GM03348 (cell line): ENCODE measurements at places on chromosomes 6 and 20.

DNA sequence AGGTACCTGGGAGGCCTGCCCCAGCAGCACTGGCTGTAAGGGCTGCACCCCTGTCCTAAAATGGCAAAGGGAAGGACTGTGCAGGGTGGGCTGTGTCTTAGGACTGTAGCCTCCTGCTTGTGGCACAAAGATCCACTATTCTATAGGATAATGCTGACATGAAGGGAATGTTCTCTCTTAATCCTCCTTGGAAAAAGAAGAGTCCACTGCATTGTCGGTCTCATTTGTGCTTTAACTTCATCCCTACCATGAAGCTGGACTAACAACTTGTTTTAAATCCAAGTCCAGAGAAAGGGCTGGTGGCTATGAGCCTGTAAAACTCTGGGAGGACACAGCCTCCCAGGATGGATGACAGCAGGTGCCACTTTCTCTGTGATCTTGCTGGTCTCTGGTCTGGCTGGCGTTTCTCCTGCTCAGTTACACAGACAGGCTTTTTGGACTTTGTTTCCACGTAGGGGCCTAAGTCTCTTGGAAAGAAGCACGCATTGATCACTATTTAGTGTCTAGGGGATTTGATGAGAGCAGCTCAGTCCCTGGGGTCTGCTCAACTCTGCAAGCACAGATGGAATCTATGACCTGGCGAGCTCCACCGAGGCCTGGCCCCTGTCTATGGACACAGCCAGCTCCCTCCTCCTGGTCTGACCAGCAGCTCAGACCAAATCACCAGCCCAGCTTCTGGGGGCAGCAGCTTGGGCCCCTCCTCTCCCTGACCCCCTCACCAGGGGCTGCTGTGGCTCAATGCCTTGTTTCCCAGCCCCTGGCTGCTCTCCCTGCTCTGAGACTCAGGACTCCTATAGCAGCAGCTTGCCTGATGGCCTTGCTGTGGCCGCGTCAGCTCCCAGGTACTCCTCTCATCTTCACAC is 4.8 kb downstream of the CST3 start:
- DNase-seq: no peak

GRCh38 chr6:142429195-142429594 is 127.4 kb downstream of the ADGRG6 start:
- DNase-seq: no peak

- no peak for DNase-seq
Observed at GRCh38 chr6:130115036-130115435, 96.7 kb downstream of the L3MBTL3 start.

- DNase-seq: peak; percentile 33
Observed at GRCh38 chr20:1209447-1210387, 6.5 kb downstream of the C20orf202 start.

GRCh38 chr20:58102261-58102660 is 126.2 kb downstream of the ANKRD60 start:
- DNase-seq: no peak

GRCh38 chr20:24701027-24701426 is 231.6 kb downstream of the SYNDIG1 start:
- no peak for DNase-seq

DNA sequence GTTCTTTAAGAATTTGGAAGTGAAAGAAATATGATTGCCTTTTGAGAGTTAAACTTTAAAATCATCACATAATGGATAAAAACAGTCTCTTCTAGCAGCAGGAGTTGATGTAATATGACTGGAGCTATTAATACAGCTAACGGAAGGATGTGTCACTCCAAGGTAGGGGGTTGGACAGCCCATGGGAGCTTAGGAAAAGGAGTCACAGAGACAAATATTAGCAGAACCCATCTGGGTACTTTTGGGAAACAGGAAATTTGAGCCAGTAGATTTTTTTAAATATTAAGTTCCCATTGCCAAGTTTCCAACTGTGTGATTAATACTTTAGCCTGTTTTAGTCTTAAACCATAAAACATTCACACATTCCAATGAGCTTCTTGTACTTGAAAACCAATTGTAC is 164.7 kb upstream of the RIMS1 start:
- peak; percentile 35 for DNase-seq

DNA sequence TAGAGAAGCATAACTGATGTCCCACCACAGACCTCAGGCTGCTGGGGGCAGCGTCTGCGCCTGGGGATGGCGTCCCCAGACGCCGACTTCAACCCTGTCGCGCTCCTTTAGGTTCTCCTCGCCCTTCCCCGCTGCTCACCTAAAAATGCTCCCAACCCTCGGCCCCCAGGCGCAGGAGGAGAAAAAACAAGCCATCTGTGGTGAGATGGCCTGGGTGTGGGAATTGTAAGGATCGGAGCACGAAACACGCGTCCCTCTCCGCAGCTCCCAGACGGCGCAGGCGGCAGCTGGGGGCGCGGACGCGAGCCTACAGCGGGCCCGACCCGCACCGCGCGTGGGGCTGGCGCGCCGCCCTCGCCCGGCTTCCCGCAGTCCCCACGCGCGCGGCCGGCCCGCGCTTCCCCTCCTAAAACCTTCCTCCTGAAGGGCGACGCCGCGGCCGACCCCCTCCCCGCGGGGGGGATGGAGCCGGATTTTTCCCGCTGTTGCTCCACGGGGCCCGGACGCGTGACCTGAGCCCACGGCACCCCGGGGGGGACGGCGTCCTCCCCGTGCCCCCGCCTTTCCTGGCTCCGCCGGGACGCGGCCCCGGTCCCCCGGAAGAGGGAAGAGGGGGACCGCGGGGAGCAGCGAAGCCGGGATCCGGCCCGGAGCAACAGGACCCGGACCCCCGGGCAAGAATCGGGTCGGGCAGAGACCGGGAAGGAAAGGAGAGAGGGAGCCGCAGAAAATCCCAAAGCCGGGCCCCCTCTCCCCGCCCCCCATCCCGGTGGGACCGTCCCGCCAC is 611 bp downstream of the EPB41L2 start:
- DNase-seq: peak; percentile 56

GRCh38 chr6:134464690-134465411 is 146.9 kb upstream of the SGK1 start:
- DNase-seq: peak; percentile 47

- DNase-seq: no peak
Observed at GRCh38 chr20:63532449-63532971, 4.7 kb downstream of the PTK6 start.

DNA sequence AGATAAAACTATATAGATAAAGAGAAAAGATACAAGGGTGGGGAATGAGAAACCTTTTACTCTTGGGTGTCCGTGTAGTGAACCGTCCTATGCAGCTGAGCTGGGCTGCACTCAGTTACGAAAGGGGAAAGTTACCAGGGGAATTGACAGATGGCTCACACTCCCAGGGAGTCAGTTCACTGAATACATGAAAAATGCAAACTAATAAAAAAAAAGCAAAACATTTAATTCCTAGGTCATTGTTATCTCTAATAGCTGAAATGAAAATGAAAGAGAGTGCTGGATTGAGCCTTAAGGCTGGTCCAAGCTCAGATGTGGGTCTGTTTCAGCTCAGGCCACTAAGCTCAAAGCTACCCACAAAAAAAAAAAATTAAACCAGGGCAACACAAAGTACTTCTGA is 138.0 kb downstream of the THBS2 start:
- peak; percentile 21 for DNase-seq

GRCh38 chr6:138865480-138866109 is 69.7 kb downstream of the ECT2L start:
- DNase-seq: no peak

DNA sequence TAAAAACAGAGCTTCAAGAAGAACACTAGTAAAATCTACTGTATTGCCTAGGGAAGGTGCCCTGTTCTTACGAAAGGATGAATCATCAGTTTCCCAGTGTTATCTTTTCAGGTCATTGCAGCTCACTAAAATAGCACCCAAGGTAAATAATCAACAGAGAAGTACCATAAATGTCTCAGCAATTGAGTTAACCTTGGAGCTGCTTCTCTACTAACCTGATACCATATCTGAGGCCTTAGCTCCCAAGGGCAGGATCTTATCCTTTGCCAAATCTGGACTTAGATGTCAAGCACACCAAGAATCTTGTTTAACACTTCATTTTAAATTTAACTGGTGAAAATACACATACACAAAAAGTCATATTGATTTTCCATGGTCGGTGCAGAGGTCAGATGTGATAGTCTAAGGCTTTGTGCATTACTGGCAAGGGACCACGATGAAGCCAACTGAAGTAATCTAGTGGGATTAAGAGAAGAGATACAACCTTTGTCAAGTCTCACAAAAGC is 81.5 kb downstream of the EDN1 start:
- DNase-seq: no peak

DNA sequence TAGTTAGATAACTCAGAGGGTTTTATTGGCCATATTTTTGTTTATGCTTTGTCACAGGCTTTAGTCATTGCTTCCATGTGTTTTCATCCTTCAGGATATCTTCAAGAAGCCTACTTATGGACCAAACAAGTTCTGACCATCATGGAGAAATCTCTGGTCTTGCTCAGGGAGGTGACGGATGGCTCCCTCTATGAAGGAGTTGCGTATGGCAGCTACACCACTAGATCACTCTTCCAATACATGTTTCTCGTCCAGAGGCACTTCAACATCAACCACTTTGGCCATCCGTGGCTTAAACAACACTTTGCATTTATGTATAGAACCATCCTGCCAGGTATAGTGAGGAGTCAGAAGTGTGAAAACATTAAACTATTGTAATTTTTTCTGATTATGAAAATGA is 30.3 kb upstream of the CALHM6 start:
- DNase-seq: no peak

DNA sequence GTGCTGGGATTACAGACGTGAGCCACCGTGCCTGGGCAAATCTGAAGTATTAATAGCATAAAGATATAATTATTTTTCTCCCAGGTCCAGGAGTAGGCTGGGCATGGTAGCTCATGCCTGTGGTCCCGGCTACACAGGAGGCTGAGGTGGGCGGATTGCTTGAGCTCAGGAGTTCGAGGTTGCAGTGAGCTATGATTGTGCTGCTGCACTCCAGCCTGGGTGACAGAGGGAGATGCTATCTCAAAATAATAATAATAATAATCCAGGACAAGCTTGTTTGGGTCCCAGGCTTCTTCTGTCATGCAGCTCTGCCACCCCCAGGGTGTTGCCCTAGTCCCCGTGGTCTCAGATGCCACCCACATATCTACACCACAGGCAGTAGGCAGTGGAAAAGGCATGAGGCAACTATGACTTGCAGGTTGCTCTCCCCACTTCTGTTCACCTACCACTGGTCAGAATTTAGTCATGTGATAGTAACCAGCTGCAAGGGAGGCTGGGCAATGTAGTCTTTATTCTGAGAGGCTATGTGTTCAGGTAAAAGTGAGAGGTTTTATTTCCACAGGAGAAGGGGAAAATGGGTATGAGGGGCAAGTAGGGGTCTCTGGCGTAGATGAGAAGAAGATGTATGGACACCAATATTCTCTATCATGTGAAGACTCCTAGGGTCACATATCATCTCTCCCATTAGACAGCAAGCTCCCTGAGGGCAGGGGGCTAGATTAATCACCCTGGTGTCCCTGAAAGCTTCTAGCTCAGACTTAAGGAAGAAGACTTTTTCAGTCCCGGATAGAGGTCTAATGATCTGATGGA is 25.7 kb downstream of the TCF15 start:
- no peak for DNase-seq

GRCh38 chr6:162973980-162974379 is 246.2 kb downstream of the PACRG start:
- peak; percentile 6 for DNase-seq

- DNase-seq: no peak
Observed at GRCh38 chr6:112883095-112883494, 536.0 kb downstream of the RFPL4B start.

DNA sequence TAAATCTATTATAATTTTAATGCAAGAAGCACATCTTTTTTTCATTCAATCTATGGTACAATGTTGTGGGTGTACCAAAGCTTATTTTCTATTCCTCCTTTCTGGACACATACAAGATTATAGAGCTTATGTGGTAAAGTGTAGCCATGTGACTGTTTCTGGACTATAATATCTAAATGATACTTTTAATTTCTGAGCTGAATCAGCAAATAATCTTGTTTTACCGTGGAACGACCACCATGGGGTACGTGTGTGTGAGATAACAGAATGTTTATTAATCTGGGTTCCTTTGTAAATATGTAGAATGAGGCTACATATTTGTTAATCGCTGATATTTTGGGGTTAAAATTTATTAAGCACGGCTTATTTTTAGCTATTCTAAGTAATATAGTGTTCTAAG is 111.5 kb upstream of the EYS start:
- no peak for DNase-seq

DNA sequence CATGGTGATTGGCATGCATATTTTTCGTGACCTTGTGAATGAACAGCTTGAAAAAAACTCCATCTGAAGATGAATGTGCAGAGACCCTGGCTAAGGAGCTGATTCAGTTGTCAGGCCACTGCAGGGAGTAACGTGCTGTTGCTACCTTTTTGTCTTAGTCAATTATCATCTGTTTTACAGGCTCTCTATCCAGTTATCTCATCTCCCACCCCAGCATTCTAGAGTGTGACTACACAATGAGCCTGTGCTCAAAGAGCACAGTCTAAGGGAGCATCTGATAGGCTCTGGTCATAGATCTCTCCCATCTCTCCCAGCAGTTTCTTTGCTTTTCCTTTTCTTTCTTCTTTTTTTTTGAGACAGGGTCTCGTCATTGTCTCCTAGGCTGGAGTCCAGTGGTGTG is 45.5 kb downstream of the NDRG3 start:
- no peak for DNase-seq

DNA sequence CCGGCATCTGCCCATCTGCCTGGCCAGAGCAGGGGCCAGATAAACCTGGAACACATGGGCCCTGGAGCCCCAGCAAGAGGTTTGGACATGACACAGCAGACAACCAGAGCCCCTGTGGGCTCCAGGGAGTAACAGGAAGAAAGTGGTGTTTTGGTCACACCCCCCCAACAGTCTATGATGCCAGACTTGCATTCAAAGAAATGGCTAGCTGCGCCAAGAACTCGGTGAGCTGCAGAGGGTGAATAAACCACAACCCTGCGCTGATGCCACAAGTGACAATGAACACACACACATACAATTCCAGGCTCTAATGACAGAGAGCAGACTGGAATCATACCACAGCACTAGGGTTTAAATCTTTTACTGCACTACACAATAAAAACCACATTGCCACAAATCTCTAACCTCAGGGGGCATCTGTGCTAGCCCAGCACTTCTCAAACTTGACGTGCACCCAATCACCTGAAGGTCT is 34.0 kb downstream of the TRERF1 start:
- no peak for DNase-seq

- peak; percentile 51 for DNase-seq
Observed at GRCh38 chr20:37392441-37393195, 46.7 kb downstream of the SRC start.

- DNase-seq: no peak
Observed at GRCh38 chr6:24974182-24975171, 38.7 kb upstream of the RIPOR2 start.

- DNase-seq: peak; percentile 24
Observed at GRCh38 chr20:53023732-53024520, 51.8 kb downstream of the TSHZ2 start.

DNA sequence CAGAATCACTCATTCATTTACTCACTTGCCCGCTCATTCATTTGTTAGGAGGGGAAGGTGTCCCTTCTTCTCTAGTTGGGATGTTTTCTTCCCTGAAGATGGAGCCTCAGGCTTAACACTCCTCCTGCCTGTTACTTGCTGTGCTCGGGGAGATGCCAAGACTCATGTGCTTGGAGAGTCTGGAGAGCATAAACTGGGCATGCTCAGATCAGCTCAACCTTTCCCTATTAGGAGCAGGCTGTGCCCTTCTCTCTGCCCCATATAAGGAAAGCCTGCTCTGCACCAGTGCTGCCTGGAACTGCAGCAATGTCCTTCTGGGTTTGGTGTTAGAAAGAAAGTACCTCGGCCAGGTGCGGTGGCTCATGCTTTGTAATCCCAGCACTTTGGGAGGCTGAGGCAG is 18.0 kb upstream of the UBE2V1 start:
- DNase-seq: no peak

- peak; percentile 54 for DNase-seq
Observed at GRCh38 chr20:17541996-17542395, 10.8 kb upstream of the BFSP1 start.
